ENCODE measurements at places on chromosomes 13 and 19.

- DNase-seq = no peak
Observed at GRCh38 chr19:45505151-45505995, 1.9 kb upstream of the VASP start.

DNA sequence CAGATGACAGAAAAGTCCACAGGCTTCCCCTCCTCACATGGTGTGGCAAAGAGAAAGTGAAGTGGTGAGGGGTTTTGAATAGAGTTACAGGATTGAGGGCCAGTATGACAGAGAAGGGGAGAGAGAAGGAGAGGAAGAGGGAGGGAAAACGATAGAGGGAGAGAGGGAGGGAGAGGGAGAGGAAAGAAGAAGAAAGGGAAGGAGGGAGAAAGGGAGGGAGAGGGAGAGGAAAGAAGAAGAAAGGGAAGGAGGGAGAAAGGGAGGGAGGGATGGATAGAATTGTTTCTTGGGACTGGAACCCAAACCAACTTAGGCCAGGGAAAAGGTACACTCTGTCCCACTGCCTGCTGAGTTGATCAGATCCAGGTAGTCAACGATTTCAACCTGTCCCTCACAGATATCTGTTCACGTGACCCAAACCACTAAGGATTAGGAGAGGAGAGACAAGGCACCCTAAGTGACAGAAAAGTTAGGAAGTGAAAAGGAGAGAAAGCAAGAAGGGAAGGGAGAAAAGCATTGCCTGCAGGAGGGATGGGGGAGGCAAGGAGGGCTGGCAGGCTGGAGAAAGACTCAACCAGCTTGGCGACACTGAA lies 8.1 kb upstream of the IGFL3 start:
- DNase-seq = no peak

DNA sequence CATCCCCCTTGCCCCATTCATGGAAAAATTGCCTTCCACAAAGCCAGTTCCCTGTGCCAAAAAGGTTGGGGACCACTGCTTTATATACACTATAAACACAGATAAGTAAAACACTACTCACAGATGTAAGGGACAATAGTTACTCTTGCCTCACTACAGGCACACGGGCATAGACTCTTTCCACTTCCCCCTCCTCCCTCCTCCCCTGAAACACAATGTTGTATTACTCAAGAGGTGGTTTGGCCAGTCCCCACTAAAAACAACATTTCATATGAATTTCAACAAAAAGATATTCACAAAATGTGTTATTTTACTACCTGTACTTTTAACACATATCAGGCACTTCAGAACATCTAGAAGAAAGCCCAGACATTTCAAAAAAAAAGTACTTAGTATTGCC lies 45.1 kb downstream of the EPSTI1 start:
- DNase-seq = no peak

DNA sequence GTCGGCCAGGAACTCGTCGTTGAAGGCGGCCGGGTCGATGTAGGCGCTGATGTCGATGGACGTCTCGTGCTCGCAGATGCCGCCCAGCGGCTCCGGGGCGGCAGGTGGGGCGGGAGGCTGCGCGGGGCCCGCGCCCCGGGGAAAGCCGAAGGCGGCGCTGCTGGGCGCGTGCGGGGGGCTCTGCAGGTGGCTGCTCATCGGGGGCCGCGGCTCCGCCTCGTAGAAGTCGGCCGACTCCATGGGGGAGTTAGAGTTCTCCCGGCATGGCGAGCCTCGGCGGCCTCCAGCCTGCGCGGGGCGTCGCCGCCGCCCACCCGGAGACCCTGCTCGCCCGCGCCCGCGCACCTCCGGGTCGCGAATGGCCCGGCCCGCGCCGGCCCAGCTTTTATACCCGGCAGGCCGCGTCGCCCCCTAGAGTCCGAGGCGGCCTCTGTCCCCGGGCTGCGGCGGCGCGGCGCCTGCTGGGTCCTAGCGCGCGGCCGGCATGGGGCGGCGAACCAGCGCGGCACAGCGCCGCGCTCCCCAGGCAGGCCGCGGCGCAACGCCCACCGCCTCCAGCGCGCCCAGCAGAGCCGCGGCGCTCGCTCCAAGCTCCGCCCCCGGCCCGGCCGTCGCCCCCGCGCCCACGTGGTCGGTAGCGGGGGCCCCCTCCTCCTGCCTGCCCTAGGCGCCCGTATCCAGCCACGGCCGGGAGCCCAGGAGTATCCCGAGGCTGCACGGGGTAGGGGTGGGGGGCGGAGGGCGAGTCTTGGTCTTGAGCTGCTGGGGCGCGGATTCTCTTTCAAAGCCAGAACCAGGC lies at the start of gene CEBPA:
Gene CEBPA, minus strand, starts transcription at position 360 of the 799 bp plus-strand sequence. Its CDS starts 120 bp downstream, at position 240.
- DNase-seq = peak; percentile 19

DNA sequence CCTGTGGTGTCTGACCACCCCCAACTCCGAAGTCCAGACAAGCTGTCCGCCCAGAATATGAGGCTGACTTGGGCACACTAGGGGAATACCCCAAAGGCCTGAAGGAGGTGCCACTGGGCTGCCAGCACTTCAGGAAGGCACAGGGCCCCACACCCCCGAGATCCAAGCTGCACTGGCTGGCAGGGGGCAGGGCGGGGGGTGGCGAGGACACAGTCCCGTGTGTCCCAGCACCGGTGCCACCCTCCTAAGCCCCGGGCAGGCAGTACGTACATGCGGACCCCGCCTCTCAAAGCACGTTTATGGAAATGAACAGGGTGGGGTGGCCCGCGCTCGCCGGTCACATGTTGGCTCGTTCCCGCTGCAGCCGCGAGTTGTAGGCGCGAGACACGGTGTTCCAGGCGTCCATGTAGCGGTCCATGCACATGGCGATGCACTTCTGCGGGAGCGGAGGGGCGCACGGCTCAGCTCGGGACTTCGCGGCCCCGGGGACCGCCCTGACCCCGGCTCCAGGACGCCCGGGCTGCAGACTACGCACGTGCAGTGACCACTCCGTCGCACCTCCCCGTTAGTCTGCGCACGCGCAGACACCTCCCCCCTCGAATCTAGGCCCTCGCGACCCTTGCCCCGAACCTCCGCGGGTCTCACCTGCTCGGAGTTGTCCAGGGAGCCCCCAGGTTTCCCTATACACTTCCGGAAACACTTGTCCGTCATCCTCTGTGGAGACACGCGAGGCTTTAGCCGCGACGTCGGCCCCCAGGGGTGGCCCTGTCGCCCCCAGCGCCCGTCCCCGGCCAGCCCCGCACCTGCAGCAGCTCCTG lies 566 bp downstream of the TIMM13 start:
- DNase-seq = peak; percentile 7

DNA sequence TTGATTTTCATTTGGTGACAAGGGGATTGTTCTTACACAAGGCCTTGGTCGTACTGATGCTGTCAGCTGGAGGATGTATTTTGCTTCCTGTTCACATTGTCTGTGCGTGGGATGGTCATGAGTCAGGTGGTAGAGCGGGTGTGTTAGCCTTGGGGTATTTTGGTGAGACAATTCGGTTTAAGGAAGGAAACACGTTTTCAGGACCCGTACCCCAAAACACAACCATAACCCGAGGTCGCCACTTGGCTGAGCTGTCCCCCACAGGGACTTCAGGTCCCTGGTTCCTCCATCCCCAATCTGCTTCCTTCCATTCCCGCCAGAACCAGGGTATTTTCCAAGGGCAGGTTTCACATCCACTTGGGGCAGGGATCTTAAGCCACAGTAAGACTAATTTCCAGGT lies 15.0 kb downstream of the MYO9B start:
- no peak for DNase-seq

- DNase-seq = no peak
Observed at GRCh38 chr13:62483774-62484173, 1068.1 kb upstream of the PCDH20 start.

- DNase-seq = no peak
Observed at GRCh38 chr13:112893570-112894422, 75.2 kb upstream of the MCF2L start.

- no peak for DNase-seq
Observed at GRCh38 chr13:42364613-42365000, 92.7 kb downstream of the AKAP11 start.

Data from stimulated activated CD8-positive, alpha-beta memory T cell treated with anti-CD3 and anti-CD28 coated beads, Interleukin-7, amount 100 ng/mL, for 1 hour (primary cell).